ENCODE measurements at places on chromosomes 16 and 17. TPM values are rescaled to one million over a fixed set of nuclear protein-coding genes. Genes with fewer than 3 reads are reported as not detected.

- DNase-seq: no peak
These were observed 193.5 kb upstream of the KIF2B start for GRCh38 chr17:53629188-53629587.

SYT17 gene
- 0.49 TPM for total RNA-seq

DNA sequence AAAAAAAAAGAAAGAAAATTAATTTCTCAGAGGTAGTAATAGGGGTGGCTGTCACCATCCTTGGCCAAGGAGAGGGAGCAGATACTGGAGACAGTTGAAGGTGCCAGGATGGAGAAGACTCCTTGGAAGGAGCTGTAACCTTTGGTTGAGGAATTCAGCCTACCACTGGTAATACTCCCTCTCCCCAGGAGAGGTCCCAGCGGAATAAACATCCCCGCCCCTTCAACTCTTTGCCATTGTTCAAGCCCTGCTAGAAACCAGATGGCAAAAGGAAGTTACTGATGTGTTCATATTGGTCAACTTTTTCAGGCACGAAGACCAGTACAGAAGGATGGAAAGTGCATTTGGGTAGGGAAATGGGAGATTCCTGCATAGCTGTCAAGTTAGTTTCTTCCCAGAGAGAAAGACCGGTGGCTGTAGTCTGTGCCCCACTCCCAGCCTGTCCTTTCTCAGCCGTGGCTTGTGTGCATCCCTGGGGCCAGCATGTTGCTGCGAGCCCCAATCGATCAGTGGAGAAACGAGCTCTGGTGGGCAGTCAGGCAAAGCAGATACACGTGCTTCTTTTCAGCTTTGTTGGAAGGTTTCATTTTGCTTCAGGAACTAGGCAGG is 612.1 kb downstream of the MAF start:
- no peak for DNase-seq

DNA sequence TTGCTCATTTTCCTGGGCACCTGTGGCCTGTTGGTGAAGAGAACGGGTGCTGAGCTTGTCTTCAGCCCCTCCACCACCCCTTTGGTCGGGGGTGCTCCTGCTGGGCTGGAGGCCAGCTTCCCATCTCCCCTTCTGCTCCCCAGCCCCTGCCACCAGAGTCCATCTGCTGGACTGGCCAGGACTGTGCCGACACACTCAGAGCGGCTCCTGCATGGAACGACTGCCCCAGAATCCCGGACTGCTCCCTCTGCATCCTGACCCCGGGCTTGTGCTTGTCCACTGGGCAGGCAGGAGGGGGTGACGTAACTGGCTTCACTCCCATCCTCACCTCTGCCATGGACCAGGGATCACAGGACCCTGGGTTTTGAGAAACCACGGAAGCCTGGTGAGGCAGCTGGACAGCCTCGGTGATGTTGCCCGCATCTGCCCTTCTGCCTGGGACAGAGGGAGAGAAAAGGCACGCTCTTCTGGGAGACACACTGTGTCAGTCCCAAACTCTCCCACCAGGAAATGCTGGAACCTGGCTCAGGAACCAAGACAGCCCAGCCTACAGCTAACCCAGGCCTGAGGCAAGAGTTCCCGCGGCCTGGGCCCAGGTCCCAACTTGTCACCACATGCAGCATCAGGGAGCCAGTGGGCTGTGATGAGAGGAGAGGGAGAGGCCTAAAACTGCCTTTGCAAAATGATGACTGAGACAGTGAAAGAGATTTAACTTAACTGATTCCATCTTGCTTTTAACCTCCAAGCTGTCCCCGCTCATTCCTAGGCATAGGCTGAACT is 16.1 kb upstream of the GSDMA start:
- no peak for DNase-seq

GRCh38 chr16:89687092-89687940 is 827 bp downstream of the CDK10 start:
- DNase-seq: no peak

DNA sequence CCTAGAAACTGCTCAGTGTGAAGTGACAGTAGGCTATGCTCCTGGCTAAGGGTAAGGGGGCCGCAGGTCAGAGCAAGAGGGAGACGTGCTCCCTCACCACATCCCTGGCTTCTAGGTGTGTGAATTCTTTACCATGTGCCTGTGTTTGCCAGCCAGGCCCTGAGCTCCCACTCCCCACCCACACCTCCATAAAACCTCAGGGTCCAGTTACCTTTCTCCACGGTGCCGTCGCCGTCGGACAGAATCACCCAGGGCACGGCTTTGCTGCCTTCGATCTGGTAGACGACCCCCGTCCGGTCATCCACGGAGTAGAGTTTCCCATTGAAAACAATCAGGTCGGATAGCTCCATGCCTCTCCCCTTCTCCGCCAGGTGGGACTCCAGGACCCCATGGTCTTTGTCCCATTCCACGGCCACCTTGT is 12.8 kb downstream of the CANT1 start:
- DNase-seq: no peak

GRCh38 chr17:65586899-65587298 is 25.5 kb upstream of the AXIN2 start:
- DNase-seq: no peak

GRCh38 chr16:47612711-47613110 is 151.6 kb downstream of the PHKB start:
- no peak for DNase-seq

CCL7 gene
- not detected for total RNA-seq

- peak; percentile 54 for DNase-seq
These were observed 146.8 kb downstream of the SEC14L1 start for GRCh38 chr17:77287432-77288068.

GRCh38 chr17:44113868-44114840 is 9.3 kb downstream of the HDAC5 start:
- DNase-seq: no peak

- DNase-seq: no peak
These were observed 70.5 kb downstream of the AATF start for GRCh38 chr17:37019117-37019740.

GRCh38 chr17:67800495-67800928 is 24.8 kb upstream of the BPTF start:
- DNase-seq: peak; percentile 62

DNA sequence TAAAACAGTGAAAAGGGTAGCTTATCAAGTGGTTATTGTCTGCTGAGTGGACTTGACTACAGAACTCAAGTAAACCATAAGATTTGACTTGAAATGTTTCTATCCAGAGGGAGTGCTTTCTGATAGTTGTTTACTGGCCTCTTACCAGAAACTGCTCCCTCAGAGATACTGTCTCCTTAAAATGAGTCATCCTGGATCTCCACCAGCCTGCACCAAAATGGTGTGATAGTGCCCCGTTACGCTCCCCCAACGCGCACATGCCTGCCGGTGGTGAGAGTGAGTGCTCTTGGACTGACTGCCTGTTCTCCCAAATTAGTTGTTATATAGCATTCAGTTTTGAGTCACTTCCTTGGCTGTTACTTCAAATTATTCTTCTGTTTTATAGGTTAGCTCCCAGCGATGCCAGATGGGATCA is 22.9 kb downstream of the PRCD start:
- DNase-seq: no peak

DNA sequence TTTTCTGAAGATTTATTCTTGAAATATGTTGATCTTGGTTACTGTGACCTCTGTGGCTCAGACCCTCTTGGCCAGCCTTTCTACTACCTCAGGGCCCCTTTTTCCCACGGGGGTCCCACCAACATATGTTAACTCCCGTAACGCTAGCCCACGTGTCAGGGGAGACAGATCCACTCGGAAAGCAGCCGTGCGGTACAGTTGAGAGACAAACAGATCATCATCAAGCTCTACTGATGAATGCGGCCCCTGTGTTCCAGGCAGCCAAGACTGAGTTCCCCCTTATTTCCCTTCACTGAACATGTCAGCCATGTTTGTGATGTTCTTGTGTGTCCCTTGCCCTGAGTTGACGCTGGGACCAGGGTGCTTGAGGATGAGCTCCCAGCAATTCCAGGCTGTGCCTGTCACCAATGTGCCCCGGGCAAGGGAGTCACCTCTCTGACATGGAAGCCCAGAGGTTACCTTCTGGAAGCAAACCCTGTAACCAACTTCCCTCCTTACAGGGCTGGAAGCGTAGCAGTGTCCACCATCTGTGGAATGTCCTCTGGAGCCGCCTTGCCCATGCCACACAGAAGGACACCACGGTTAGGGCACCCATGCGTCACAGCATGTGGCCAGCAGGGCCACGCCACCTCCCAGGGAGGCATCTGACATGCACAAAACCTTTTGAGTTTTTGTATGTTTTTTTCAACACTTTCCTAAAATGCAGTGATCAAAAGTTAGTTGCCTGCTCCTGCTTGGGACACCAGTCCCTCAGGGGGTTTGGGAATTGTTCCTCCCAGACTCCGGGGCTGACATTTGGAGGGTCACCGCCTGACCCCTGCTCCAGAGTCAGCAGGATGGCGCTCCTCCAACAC is 193.7 kb upstream of the CHMP6 start:
- DNase-seq: no peak

GRCh38 chr17:35825206-35825605 is 15.9 kb downstream of the TAF15 start:
- DNase-seq: no peak

GRCh38 chr17:47376247-47376646 is 52.5 kb downstream of the EFCAB13 start:
- DNase-seq: no peak

GRCh38 chr16:16025214-16025968 is 76.0 kb downstream of the ABCC1 start:
- DNase-seq: no peak

DNA sequence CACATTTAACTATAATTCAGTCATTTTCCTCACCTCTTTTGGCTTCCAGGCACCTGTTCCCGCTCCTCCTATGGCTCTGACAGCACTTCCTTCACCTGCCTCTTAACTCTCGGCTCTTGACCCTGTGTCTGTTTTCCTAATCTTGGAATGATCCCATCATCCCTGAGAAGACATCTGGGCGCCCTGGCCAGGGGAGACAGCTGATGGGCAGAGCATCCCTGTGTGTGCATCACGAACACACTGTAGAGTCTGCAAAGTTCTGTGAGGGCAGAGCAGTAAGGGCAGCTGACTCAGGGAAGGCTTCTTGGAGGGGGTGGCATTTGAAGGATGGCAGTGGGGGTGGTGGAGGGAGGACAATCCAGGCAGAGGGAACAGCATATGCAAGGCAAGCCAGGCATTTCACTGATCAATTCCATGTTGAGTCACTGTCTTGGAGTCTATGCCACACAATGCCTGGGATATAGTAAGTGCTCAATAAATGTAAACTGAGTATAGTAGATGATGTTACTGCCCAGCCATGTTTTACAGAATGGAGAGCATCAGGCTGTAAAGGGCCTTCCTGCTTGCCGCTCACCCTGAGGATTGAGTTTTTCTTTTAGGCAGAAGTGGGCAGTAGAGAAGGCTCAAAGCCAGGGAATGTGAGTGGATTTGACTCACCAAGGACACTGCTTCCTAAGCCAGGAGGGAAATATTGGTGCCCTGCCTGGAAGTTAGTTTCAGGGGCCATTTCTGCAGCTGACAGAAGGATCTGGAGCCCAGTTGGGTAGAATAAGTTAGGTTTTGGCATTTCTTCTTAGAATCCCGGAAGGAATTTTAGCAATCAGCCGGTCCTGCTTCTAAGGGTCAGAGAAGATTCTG is 5.8 kb upstream of the RAB11FIP4 start:
- DNase-seq: no peak

GRCh38 chr17:27379888-27380533 is 76.2 kb upstream of the KSR1 start:
- peak; percentile 75 for DNase-seq

LRRC37A gene
- total RNA-seq: 1.2 TPM

SLC52A1 gene
- not detected for total RNA-seq

GRCh38 chr17:55577687-55578086 is 66.4 kb upstream of the SMIM36 start:
- peak; percentile 34 for DNase-seq

GRCh38 chr16:84611041-84611440 is 6.8 kb downstream of the COTL1 start:
- DNase-seq: no peak

DNA sequence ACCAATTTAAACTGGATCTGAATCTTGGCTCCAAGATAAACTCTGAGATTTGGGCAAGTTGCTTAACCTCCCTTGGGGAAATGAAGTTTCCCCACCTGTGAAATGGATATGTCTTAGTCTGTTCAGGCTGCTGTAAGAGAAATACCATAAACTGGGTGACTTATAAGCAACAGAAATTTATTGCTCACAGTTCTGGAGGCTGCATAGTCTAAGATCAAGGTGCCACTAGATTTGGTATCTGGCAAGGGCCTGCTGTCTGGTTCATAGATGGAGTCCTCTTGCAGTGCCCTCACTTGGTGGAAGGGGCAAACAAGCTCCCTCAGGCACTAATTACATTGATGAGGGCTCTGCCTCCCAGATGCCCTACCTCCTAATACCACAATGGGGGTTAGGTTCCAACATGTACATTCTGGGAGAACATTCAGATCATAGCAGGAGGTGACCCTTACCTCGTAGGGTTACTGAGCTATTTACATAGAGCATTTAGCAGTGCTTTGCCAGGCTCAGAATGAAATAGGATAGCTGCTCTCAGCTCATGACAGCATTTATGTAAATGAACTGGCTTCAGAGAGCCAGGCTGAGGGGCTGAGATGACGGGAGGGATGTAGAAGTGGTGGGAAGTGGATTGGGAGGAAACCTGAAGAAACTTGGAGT is 83.9 kb downstream of the SPECC1 start:
- no peak for DNase-seq

GRCh38 chr16:86337581-86338402 is 172.5 kb upstream of the FOXF1 start:
- no peak for DNase-seq

- DNase-seq: no peak
These were observed 21.6 kb downstream of the TK2 start for GRCh38 chr16:66528294-66528693.

DNA sequence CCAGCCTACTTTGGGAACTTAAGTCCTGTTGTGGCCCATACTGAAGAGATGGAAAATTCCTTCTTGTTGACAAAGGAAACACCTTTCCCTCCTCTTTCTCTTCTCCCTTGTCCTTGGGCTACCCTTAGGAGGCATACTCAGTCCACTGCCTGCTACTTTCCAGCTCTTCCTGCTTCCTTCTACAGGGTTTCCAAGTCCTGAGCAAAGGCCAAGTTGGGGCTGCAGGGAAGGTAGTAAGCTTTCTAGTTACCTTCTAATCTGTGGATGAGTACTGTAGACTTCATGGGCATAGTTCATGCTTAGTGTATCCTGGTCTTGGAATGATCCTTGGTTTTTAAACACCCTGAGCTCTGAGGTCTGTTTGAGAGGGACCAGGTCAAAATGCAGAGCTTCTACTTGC is 299.2 kb upstream of the MAF start:
- DNase-seq: no peak

- no peak for DNase-seq
These were observed 8.1 kb downstream of the MEIOB start for GRCh38 chr16:1863681-1864460.

DNA sequence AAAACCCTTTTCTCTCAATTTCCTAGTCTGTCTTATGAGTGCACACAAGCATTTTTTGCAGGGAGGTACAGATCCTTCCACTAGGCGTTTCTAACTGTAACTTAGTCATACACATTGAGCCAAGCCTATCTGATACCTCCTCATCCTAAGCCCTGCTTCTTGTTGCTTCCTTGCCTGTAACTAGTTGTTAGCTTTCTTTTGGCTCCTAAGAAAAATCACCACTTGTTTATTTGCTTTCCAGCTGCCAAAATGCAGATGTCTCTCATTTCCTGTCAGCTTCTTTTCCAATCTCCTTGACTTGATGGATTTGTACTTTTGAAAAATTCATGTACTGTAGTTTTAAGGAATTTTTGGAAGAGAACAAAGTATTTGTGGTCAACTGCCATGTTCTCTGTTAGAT is 73.7 kb downstream of the TNRC6C start:
- DNase-seq: no peak

TEX14 gene
- 0.19 TPM for total RNA-seq

GRCh38 chr17:77440560-77440981 is 299.8 kb downstream of the SEC14L1 start:
- DNase-seq: peak; percentile 47
